NAMALWA (cell line): ENCODE measurements at places on chromosomes 11 and 22.

DNA sequence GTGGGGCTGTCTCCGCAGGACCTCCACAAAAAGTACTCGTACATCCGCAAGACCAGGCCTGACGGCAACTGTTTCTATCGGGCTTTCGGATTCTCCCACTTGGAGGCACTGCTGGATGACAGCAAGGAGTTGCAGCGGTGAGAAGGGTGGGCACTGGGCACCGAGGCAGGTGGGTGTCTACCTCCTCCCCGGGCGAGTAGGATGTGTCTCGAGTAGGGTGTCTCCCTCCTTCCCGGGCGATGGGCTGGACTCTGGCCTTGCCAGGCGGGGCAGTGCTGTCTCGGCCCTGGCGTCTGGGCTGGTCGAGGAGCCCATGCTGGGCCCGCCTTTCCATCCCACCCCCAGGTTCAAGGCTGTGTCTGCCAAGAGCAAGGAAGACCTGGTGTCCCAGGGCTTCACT lies 10.3 kb downstream of the OTUB1 start:
- no peak for DNase-seq

DNA sequence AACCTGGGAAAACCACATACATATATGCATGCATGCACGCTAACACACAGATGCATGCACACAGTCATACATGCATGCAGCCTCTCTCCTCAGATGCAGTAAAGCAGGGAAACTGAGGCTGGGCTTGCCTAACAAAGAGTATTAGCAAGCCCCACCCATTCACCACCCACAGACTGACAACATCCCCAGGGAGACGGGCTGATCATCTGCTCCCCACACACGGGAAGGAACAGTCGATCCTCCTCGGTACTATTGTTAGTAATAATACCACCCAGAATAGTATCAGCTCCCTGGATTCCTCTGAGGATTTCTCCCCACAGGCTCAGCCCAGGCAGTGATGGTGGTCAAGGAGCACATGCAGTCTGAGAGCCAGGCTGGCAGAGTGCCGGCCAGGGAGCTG lies 41.2 kb downstream of the SLC22A12 start:
- DNase-seq: no peak

DNA sequence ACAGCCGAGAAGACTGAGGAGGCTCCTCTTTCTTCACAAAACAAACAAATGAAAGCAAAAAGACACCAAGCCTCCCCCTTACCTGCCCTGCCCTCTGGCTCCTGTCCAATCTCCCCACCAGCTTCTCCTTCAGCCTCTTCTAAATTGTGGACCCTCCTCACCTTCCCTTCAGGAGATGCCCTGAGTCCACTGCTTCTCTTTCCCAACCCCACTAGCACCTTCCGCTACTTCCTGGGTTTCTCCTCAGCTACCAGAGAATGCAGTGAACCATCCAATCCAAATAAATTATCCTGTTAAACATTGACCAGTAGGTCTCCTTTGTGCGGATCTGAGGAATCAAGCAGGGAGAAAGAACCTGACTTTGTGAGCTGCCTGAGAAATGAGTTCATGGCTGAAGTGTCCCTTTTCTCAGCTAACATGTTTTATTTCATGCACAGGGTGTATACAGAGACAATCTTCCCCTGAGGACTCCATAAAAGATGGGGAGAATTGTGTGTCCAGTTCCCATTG lies 63.2 kb upstream of the VPREB1 start:
- DNase-seq: no peak

GRCh38 chr11:11230802-11231562 lies 122.1 kb downstream of the CSNK2A3 start:
- DNase-seq: peak; percentile 62

DNA sequence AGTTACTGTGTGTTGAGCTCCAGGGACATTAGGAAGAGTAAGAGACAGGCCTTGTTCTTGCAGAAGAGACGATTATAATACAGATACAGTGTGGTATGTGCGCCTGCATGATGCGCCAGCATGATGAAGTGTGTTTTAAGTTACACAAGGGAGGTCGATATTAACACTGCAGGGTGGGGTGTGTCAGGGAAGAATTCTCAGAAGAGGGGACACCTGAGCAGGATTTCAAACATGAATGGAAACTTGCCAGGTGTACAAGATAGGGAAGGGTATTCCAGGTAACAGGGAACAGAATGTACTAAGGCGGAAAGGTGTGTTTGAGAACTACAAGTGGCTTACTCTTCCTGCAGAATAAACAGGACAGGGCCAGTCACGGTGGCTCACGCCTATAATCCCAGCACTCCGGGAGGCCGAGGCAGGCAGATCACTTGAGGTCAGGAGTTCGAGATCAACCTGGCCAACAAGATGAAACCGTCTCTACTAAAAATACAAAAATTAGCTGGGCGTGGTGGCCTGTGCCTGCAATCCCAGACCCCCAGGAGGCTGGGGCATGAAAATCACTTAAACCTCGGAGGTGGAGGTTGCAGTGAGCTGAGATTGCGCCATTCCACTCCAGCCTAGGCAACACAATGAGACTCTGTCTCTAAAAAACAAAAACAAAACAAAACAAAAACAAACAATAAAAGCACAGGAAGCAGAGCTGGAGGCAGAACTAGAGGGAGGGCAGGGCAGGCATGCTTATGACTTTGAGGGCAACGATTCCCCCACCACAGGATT lies 59.0 kb downstream of the SYN3 start:
- no peak for DNase-seq

DNA sequence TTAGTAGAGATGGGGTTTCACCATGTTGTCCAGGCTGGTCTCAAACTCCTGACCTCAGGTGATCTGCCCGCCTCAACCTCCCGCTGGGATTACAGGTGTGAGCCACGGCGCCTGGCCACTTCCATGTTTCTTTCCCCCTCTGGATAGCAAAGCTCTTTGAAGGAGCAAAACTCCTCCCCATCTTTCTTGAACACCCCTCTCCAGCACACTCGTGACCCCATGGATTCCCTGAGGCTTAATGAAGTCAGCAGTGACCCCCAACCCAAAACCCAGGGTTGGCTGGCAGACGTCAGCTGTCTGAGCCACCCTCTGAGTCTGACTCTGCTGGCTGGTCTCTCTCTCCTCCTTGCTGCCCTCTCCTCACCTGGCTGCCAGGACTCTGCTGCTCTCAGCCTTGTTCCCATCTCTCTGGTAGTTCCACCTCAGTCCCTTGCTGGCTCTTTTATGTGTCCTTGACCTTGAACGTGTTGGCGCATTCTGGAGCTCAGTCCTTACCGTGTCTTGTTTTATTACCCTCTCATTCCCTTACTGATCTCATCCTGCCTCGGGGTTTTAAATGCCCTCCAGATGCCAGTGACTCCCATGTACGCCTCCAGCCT lies 44.5 kb downstream of the PARVG start:
- DNase-seq: no peak
